Urothelium cell line (cell line): ENCODE measurements at places on chromosomes 4 and X.

GRCh38 chrX:55867181-55867651, 149.7 kb downstream of the RRAGB start:
- DNase-seq = peak; percentile 17

DNA sequence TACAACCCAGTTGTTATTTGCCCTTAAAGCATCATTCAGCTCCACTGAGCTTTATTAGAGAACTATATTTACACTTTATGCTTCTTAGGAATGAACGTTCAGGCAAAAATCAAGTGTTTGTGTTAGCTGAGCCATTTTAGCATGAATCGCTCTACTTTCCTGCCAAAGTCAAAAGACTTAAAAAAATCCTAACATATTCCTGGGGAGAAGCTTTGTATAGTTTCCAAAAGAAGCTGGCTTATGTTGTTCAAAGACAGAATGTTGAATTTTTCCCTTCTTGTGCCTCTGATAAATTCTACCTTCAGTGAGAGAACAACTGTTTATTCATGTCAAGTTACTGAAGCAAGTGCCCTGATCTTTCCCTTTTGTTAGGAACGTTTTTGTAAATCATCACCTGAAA, 771.5 kb upstream of the HS3ST1 start:
- no peak for DNase-seq

GRCh38 chr4:1842993-1843448, 12.9 kb downstream of the LETM1 start:
- DNase-seq = no peak

DNA sequence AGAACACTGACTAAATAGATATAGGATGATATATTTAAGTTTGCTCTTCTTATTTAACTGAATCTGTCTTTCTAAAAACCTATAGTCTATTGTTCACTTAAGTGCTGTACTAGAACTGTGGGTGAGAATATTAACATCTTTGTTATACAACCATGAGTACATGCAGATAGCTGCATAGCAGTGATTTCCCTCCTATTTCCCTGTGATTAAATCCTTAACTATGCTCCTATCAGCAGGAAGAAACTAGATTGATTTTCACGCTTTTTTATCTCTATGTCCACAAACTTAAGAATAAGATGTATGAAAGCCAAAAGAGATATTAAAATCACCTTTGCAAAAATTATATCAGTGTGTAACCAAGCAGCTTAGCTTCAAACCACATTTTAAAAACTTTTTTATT, 11.3 kb upstream of the UGT2A3 start:
- no peak for DNase-seq

DNA sequence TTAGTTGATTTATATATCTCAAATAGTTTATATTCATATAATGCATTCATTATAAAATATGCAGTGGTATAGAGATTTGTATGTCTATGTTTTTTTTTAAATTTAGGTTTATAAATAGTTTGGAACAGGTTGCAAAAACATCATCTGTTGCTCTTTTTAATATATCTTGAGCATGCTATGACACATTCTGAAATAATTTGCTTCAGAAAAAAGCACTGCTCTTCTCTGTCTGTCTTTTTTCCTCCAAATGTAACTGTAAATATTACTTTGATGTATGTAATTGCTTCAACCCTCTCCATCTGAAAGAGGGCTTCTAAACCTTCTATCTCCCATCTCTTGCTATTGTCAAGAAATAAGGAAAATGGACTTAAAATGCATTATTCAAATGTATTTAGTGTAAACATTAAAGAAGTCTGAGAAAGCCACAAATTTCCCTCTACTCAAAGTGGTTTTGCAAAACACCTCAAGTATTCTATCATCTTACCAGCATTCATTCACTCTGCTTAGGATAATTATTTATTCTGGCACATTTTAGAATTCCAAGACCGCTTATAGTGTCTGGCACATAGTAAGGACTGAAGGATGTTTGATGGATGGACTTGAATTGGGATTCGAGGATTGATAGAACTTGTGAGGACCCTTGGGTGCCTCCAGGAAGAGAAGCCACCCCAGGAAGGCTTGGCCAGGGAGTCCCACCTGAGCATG, 87.8 kb downstream of the CLNK start:
- DNase-seq = no peak

- no peak for DNase-seq
Measured at GRCh38 chrX:123983240-123983639, 21.7 kb downstream of the STAG2 start.

DNA sequence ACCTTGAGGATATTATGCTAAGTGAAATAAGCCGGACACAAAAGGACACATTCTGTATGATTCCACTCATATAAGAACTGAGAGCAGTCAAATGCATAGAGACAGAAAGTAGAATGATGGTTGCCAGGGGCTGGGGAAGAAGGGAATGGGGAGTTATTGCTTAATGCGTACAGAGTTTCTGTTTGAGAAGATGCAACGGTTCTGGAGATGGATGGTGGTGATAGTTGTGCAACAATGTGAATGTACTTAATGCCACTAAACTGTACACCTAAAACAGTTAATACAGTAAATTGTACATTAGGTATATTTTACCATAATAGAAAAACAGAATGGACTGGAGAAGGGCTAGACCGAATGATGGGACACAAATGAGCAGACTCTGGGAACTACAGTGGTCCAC, 15.8 kb downstream of the MAOB start:
- no peak for DNase-seq

GRCh38 chr4:33924811-33925210, 2319.5 kb downstream of the ARAP2 start:
- DNase-seq = no peak

GRCh38 chr4:158250321-158250720, 40.0 kb downstream of the TMEM144 start:
- no peak for DNase-seq

DNA sequence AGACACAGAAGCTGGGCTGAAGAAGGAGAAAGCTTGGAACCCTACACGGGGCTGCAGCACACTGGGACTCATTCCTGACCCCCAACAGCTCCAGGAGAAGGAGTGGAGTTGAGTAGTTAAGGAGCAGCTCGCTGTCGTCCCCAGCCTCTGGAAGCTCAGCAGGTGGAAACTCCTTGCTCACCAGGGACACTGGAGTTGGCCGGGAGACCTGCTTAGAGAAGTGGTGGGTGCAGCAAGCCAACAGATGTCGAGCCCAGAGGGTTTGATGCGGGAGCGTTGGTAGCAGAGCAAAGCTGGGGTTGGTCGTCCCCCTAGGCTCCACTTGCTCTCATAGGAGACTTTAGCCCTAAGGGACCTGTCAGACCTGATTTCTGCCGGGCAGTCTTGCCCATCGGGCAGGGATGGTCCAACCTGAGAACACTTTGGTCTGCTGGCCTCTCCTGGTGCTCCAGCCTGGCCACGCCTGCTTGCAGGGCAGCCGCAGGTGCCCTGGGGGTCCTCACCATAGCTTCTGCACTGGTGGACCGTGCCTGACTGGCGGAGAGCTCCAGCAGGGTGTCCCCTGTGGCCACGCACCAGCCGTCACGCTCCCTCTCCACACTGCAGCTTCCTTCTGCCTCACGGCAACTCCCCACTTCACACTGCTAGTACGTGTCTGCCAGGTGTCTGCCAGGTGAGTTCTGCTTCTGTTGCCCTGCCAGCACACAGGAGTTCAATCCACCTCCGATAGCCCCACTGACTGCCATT, 353.7 kb downstream of the GASK1B start:
- DNase-seq = no peak

- DNase-seq = no peak
Measured at GRCh38 chr4:151530783-151531182, 121.8 kb downstream of the FHIP1A start.

DNA sequence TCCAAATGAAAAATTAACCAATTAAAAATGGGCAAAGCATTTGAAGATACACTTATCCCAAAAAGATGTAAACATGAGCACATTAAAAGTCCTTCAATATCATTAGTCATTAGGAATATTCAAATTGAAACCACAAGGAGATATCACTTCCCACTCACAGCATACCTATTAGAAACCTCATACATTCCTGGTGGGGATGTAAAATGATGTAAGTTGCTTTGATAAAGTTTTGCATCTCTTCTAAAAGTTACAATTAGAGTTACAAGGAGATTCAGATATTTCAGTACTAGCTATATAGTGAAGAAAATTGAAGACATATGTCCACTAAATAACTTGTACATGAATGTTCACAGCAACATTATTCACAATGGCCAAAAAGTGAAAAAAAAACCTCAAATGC, 1109.3 kb upstream of the LCORL start:
- DNase-seq = no peak

GRCh38 chr4:22348410-22348809, 167.5 kb downstream of the ADGRA3 start:
- DNase-seq = no peak

- DNase-seq = no peak
Measured at GRCh38 chr4:154595807-154596206, 5.3 kb upstream of the FGA start.

GRCh38 chr4:176256921-176257320, 12.1 kb downstream of the ASB5 start:
- DNase-seq = no peak

GRCh38 chrX:66634272-66634671, 4.6 kb downstream of the EDA2R start:
- DNase-seq = no peak

DNA sequence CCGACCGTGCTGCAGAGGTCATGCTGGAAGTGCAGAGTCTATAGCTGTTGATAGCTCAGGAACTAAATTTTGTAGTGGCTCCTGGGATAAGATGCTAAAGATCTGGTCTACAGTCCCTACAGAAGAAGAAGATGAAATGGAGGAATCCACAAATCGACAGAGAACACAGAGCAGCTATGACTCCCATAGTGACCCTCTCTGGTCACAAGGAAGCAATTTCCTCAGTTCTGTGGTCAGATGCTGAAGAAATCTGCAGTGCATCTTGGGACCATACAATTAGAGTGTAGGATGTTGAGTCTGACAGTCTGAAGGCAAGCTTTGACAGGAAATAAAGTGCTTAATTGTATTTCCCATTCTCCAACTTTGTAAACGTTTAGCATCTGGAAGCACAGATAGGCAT, 8.8 kb downstream of the MANBA start:
- DNase-seq = no peak
